HCT116 (cell line): ENCODE measurements at places on chromosomes 13 and 19.

DNA sequence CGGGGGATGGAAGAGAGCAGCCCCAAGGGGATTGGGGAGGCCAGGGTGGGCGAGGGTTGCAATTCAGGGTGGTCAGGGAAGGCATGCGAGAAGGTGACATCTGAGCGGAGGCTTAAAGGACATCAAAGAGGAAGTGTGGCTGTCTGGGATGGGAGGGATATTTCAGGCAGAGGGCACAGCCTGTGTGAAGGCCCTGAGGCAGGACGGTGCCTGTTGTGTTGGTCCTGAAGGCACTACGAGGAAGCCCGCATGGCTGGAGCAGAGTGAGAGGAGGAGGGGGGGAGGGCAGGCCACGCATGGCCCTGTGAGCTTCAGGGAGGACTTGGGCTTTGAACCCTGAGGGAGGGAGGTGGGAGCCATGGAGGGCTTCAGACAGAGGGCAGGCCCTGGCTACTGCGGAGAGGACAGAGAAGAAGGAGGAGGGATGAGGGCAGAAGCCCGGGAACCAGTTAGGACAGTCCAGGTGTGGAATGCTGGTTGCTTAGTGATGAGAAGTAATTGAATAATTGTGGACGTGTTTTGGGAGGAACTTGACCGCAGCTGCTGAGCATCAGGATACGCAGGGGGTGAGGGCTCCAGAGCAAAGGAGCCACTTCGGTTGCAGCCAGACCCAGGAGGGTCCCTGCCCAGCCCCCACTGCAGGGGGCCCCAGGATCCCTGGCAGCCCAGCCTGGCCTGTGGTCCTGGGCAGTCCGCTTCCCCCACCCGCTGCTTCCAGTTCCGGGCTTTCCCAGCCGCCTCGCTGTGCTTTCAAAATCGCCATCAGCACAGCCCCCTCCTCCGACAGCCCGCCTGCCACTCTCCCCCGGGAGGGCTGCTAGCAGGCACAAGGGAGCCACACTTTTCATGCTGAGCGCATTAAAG is 6.2 kb downstream of the TLE6 start:
- DNase-seq, result no peak

DNA sequence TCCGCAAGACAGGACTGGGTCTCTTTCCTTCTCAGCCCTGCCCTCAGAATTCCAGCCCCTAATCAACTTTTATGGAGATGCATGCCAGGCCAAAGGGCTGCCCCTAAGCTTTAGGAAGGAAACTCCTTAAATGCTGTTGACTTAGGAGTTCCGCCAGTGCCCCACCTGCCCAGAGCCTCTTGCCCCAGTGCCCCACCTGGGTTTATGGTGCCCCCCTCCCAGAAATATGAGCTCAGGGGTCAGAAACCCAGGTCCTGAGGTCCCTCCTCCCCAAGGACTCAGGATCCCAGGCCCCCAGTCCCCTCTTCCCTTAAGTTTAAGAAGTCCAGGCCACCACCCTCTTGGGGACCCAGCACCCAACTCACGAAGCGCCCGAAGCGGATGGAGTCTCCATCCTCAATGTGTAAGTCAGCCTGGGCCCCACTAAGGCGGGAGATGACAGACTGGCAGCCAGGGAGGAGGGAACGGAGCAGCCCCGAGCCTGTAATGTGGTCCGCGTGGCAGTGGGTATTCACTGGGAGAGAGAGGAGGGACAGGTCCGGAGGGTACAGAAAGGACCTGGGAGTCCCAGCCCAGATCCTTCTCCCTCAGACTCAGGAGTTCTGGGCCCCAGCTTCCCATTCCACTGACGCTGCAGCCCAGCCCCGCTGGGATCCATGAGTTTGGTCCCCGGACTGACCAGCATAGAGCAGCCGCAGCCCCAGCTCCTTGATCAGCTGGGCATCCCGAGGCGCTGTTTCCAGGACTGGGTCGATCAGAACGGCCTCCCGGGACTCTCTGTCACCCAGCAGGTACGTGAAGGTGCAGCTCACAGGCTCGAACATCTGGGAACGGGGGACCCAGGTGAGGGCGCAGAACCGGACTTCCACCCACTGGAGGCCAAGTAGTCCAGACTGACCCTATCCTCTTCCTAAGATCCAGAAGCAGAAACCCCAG is 897 bp downstream of the ETHE1 start:
- DNase-seq, result no peak

DNA sequence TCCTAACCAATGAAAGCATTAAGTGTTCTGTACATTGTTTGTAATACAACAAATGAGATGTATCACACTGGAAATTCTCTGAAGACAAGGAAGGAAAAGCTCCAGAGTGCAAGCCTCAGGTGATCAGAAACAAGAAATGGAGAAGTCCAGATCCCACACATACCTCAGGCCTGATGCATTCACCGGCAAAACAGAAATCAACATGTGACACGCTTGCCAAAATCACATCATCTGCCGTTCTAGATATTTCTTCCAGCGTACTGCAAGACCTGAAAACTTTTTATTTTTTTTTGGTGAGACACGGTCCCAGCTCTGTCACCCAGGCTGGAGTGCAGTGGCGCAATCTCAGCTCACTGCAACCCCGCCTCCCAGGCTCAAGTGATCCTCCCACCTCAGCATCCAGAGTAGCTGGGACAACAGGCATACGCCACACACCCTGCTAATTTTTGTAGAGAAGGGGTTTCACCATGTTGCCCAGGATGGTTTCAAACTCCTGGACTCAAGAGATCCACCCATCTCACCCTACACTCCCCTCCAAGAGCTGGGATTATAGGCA is 48.6 kb downstream of the FOXO1 start:
- no peak for DNase-seq

DNA sequence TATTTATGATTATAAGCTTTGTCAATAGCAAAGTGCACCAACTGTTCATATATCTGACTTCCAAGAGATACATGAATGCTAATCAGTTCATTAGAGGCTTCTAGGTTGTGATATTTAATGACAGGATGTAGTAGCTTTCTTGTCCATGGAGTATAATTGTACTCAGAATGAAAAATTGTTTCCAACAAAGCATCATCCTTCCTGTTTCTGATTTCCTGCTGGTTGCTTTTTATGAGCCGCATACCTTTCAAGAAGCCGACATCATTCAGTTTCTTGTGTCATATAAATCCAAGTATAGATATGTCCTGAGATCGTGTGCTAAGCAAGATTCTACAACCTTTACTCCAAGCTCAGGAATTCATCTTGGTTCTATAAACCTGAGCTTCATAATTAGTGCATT is 326.6 kb downstream of the DIAPH3 start:
- DNase-seq, result no peak

DNA sequence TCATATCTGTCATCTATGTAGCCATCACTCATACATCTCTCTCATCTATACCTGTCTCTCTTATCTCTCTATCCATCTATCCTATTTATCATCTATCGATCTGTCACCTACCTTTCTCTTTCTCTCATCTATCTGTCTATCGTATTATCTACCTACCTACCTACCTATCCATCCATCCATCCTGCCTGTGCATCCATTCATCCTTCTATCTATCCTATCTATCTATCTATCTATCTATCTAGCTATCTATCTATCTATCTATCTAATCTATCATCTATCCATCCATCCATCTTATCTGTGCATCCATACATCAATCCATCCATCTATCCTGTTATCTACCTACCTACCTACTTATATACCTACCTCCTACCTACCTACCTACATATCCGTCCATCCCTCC is 44.6 kb upstream of the CYP4F8 start:
- DNase-seq, result no peak

DNA sequence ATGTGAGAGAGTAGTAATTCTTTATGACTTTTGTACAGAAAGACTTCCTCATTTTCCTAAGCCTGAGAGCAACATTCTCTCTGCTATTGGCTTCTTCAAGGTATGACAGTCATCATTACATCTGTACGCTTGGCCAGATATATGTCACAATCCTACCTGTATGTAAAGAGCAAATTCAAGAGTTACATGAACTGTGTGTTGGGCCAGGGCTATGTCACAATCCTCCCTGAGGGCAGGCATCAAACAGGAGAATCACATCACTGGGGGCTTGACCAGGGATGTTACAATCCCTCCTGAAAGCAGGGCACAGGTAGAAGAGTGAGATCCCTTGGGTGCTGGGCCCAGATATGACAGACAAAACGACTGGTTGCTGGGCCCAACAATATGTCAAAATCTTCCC is 9.8 kb upstream of the ZNF724 start:
- no peak for DNase-seq

- no peak for DNase-seq
Observed at GRCh38 chr19:57473646-57474045, 3.7 kb downstream of the ZNF772 start.

GRCh38 chr19:48418317-48419064 is 25.0 kb downstream of the GRIN2D start:
- DNase-seq, result no peak

GRCh38 chr13:114279758-114280355 is 1.5 kb upstream of the UPF3A start:
- DNase-seq, result no peak

- DNase-seq, result no peak
Observed at GRCh38 chr19:38346837-38347236, 11.2 kb downstream of the CATSPERG start.

DNA sequence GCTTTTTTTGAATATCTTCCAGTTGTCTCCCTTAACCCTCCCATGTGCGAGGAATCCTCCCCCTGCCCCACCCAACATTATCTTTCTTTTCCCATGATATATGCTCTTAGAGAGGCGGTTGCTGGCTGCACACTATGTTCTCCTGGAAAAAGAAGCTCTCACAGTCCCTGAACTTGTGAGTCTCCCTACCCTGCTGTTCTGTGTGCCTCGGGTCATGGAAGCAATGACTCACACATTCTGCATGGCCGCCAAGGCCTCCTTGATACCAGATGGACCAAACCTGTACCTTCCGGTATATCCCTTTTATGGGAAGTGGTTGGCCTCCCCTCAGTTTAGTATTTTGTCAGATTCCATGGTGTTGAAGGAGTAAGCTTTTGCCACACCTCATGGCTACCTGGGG is 705.4 kb downstream of the SLITRK6 start:
- DNase-seq, result peak; percentile 7

DNA sequence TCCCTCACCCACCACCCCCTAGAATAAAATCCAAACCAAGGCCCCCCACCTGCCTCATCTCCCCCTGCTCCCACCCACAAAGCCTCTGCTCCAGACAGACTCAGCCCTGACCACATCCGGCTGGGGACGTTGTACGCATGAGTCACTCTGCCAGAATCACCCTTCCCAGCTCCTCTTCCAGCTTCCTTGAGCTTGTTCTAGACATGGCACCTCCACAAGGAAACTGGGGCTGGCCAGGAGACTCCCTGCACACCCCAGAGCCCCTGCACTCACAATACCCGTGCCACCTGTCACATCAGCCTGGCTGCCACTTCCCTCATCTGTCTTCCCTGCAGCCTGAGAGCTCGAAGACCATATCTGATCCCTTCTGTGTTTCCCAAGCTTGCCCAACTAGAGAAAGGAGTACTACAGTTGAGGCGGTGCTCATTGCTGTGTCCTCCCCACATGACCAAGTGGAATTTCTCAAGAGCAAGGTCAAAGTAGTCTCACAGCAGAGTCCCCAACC is 9.7 kb downstream of the DEDD2 start:
- no peak for DNase-seq

- DNase-seq, result no peak
Observed at GRCh38 chr13:98538876-98539275, 38.0 kb downstream of the STK24 start.

DNA sequence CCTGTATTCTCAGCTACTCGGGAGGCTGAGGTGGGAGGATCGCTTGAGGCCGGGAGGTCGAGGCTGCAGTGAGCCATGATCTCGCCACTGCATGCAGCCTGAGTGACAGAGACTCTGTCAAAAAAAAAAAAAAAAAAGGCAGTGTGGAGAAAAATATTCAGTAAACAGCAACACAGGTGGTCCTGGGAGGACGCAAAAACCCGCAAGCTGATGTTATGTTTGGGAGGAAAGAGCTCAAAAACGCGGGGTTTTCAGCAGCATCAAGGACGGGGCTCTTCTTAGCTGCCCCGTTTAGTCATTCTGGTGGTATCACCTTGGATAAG is 599 bp upstream of the ZNF784 start:
- no peak for DNase-seq

GRCh38 chr19:48859711-48860572 is 8.5 kb downstream of the PLEKHA4 start:
- DNase-seq, result no peak

GRCh38 chr13:105579821-105580710 is 955.4 kb downstream of the EFNB2 start:
- no peak for DNase-seq
